Activated T-cell treated with anti-CD3 and anti-CD28 coated beads for 48 hours (primary cell): ENCODE measurements at places on chromosomes 5 and 9.

- DNase-seq, result no peak
Observed at GRCh38 chr5:180438785-180439780, 55.1 kb upstream of the CNOT6 start.

- no peak for DNase-seq
Observed at GRCh38 chr5:151611127-151611775, 20.1 kb upstream of the FAT2 start.

GRCh38 chr9:127758843-127759242 is 19.6 kb downstream of the SH2D3C start:
- DNase-seq, result no peak

- no peak for DNase-seq
Observed at GRCh38 chr5:126403876-126404275, 19.3 kb upstream of the GRAMD2B start.

DNA sequence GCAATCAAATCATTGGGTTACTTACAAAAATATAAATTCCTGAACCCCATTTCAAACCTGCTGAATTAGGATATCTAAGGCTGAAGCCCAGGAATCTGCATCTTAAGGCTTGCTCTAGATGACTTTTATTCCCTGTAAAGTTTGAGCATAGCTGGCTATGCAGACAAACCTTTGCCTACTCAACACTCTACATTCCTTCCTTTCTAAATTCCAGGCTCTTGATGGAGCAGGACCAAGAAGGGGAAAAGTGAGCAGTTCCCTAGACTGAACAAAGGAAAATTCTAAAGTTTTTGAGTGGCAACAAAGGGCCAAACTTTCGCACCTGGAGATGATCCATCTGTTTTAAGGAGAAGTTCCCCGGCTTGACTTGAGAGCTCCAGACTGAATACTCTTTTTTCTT is 9.8 kb upstream of the ADRA1B start:
- DNase-seq, result no peak

DNA sequence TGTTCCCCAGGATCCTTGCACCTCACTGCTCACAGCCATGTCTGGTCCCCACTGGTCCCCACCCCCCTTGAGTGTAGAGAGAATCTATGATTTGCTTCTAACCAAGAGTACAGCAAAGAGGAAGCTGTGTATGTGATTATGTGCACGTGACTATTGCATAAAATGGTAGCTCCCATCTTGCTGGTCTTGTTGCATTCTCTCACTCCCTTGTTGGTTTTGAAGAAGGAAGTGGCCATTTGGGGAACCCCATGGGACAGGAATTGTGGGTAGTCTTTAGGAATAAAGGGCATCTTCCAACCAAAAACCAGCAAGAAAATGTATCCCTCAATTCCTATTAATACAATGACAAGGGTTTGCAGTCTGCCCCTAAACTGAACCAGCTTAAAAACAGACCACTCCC is 5.2 kb upstream of the FCN2 start:
- DNase-seq, result no peak

DNA sequence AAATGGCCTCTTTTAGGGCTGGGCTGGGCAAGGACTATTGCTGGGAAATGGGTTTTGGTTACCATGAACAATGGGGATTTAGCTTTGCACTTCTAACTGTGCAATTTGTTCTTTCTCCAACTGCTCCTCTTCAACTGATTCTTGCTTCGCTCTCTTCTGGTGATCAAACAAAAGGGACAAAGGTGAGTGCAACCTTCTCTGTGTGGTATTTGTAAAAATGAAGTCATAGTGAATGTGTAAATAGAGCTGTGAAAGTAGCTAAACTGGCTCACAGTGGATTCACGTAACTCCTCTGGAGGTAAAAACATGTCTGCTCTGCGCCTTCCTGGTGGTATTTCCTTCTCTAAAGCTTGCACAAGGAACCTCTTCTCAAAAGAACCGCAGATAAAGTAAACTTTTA is 20.9 kb upstream of the SPINK14 start:
- no peak for DNase-seq
